GM13976 (cell line): ENCODE measurements at places on chromosomes 4 and X.

- DNase-seq = peak; percentile 7
Measured at GRCh38 chrX:75156531-75156945, 455 bp upstream of the ABCB7 start.

GRCh38 chr4:101192244-101192643 is 155.1 kb downstream of the PPP3CA start:
- no peak for DNase-seq

DNA sequence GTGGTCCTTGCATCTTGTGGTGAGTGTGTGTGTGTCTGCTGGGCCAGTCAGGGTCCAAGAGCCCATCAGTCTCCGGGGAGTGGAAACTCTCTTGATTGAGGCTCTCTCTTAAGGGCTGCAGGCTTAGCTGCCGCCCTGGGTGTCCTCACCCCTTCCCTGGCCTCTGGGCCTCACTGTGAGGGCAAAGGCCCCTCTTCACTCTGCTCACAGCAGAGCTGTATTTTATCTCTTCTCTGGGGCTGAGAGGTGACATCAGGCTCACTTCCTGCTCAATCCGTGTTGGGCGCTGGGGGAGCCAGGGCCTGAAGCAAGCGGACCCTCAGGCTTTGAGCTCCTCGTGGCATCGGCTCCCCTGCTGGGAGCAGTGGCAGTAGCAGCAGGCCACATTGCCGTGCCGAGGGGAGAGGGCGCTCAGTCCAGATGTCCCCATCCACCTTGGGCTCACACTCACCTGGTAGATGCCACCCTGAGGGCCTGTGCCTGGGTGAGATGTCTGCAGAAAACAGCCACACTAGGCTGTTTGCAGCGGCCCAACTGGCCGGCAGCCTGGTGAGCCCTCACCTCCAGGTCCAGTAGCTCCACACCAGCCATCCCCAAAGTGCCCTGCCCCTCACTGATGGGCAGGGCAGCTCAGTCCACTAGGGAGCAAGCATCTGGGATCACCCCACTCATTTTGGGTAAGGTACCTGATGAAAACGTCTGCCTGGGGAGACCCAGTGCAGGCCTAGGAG is 24.7 kb upstream of the PRPS1 start:
- DNase-seq = no peak

GRCh38 chr4:94759767-94760211 is 2.0 kb downstream of the BMPR1B start:
- DNase-seq = no peak

GRCh38 chr4:156521631-156522030 is 450.0 kb downstream of the PDGFC start:
- no peak for DNase-seq

DNA sequence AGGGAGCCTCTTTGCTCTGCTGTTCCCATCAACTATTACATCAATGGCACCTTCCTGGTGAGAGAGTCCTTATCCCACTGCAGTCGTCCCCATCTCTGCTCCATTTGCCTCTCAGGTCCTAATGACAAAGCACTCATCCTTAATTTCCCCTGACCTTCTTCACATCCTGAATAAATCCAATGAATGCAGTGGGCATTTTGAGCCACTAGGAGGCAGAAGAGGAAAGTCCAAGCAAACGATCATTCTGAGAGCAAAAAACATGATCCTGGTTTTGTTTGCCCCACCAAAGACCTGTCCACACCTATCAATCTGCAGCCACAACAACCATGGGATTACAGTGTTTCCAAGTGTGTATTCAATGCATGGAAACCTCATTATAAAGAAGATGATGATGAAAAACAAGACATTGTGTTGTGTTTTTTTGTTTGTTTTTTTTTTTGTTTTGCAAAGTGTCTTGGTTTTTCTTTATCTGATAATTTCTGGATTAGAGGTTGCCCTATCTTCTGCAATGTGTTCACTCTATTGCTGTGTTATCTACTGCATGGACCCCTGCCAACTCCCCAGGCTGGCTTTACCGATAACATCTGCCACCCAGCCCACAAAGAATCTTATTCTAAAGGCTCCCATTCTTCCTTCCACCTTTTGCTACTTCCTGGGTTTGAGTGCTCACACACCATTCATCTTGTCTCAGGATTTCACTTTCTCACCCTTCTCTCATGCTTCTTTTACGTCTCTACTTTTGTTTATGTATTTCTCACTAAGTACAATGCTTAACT is 207.2 kb downstream of the NLGN4X start:
- peak; percentile 17 for DNase-seq

- DNase-seq = peak; percentile 43
Measured at GRCh38 chrX:16023790-16024734, 99.3 kb upstream of the GRPR start.
